ENCODE measurements at places on chromosomes 3 and 15. TPM values are rescaled to one million over a fixed set of nuclear protein-coding genes. Genes with fewer than 3 reads are reported as not detected.

GRCh38 chr3:177746337-177746933 lies 549.2 kb upstream of the TBL1XR1 start:
- no peak for DNase-seq
- 0 out of 2 replicates have a peak, but pooled peaks cover 3% of the 10 kb centered on the region for H3K4me1 ChIP-seq
- H3K27me3 ChIP-seq, result no peaks in the 10 kb centered on the region
- no peak overlapping the region for H3K4me3 ChIP-seq
- no peak overlapping the region for H3K27ac ChIP-seq
- no peaks in the 10 kb centered on the region for H3K36me3 ChIP-seq

Gene DPH6
- 53.4 TPM for total RNA-seq

DNA sequence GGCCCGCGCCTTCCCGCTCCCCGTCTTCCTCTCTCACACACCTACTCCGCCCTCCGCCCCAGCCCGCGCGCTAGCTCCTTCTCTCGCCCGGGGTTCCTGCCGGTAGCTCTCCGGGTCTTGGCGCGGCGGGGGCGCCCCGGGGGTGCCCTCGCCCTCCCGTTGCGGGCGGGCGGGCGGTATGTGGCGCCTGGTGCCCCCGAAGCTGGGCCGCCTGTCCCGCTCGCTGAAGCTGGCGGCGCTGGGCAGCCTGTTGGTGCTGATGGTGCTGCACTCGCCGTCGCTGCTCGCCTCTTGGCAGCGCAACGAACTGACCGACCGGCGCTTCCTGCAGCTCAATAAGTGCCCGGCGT lies 507 bp downstream of the DIPK2A start:
- DNase-seq, result no peak
- H3K27ac ChIP-seq, result no peak overlapping the region
- peak overlapping the region; percentile 55 for H3K4me3 ChIP-seq
- H3K36me3 ChIP-seq, result no peaks in the 10 kb centered on the region

DNA sequence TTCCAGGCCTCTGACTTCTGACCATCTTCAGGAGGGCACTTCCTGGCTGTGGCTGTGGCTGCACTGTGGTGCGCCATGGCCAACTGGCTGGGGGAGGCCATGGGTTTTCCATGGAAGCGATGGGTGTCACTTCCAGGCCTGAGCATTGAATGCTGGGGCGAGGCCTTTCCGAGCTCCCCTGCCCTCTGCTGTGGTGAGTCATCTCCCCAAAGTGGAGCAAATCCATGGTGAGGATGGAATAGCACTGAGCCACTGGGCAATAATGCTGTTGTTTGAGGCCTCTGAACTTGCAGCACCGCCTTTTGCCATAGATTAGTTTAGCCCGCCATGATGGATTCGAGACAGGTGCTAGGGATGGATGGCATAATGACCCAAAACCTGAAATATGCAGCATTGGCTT lies 155.5 kb downstream of the GABRG3 start:
- no peaks in the 10 kb centered on the region for H3K36me3 ChIP-seq
- no peaks in the 10 kb centered on the region for H3K27me3 ChIP-seq
- H3K27ac ChIP-seq, result no peak overlapping the region
- no peaks in the 10 kb centered on the region for H3K4me1 ChIP-seq
- H3K4me3 ChIP-seq, result no peak overlapping the region
- no peak for DNase-seq

Gene MASP1
- 2.3 TPM for total RNA-seq

DNA sequence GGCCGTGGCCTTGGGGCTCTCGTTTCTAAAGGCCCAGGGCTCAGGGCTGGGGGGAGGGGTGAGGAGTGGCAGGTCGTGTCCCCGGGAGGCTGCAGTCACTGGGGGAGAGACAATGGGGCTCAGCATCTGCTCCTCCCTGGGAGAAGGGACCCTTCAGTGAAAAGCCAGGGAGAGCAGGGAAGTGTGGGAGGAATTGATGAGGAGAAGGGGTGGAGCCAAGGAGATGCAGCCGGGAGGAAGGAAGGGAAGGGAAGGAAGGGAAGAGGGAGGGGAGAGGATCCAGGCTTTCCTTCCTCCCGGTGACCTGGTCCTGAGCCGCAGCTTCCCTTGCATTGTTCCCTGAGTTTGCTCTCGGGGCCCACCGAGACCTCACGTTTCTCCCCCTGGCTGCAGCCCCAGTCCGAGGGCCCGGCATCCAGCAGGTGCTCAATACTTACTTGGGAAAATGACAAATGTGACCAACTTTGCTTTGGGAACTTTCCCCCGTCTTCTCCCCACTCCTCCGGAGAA lies 1.4 kb upstream of the ZNF710 start:
- peaks cover 30% of the 10 kb centered on the region for H3K4me1 ChIP-seq
- H3K27ac ChIP-seq, result no peak overlapping the region
- H3K36me3 ChIP-seq, result 0 out of 2 replicates have a peak, but pooled peaks cover 3% of the 10 kb centered on the region
- no peak for DNase-seq
- no peaks in the 10 kb centered on the region for H3K27me3 ChIP-seq

Gene OSBPL10
- 6.9 TPM for total RNA-seq

GRCh38 chr3:140342668-140343067 lies 335.2 kb upstream of the TRIM42 start:
- H3K4me1 ChIP-seq, result no peaks in the 10 kb centered on the region
- H3K27ac ChIP-seq, result no peak overlapping the region
- H3K36me3 ChIP-seq, result no peaks in the 10 kb centered on the region
- no peak overlapping the region for H3K4me3 ChIP-seq
- DNase-seq, result no peak

Gene ARPC4
- 185 TPM for total RNA-seq

DNA sequence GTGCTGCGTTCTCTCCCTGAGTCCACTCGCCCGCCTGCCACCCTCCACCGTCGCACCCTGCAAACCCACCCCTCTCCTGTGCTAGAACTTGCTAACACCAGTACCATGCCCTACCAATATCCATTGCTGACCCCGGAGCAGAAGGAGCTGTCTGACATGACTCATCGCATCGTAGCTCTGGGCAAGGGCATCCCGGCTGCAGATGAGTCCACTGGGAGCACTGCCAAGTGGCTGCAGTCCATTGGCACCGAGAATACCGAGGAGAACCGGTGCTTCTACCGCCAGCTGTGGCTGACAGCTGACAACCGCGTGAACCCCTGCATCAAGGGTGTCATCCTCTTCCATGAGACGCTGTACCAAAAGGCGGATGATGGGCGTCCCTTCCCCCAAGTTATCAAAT lies 4.9 kb upstream of the ALAS1 start:
- H3K4me3 ChIP-seq, result no peak overlapping the region
- DNase-seq, result no peak
- peaks cover 57% of the 10 kb centered on the region for H3K4me1 ChIP-seq
- no peak overlapping the region for H3K27ac ChIP-seq
- H3K27me3 ChIP-seq, result no peaks in the 10 kb centered on the region
